PC-9 (cell line): ENCODE measurements at places on chromosomes 3 and 15.

DNA sequence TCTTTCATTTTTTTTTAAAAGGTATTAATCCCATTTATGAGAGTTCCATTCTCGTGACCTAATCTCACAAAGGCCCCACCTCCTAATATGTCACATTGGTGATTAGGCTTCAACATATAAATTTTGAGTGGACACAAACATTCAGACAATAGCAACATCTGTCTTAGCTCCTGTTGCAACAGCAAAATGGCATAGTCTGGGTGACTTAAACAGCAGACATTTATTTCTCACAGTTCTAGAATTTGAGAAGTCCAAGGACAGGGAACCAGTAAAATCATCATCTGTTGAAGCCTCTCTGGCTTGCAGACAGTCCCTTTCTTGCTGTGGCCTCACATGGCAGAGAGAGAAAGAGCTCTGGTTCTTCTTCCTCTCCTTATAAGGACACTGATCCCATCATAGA is 3.2 kb upstream of the PLSCR2 start:
- DNase-seq: no peak

DNA sequence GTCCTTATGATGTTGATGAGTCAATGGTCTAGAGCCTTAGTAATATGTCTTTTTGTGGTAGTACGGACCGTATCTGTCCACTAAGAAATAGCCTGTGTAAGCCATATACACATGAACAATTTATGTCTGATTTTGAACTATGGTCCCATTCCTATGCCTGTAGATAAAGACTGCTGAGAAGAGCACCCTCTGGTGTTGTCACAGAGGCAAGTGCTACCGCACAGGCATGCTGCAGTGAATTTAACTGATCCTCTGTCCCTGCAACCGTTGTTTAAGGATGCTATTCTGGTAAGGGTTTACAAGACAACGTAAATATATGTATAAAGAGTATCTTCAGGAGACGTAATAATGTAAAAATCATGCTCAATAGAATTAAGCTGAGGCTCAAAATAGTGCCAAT is 170.7 kb downstream of the UBE3A start:
- DNase-seq: no peak

DNA sequence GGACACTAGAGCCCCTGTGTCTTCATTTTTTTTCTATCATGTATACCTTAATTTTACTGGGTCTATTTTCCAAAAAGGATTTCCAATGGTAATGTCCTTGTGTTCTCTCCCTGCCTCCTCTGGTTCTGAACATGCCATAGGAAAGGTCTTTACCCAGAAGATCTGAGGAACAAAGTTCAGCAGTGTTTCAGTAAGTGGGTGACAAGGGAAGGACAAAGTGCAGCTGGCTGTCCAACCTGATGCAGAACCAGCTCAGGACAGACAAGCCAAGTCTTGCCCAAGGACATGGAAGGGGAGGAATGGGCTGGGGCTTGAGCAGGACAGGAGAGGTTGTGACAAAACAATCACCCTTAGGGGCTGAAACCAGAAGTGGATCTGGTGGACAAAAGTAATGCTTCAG is 61.2 kb upstream of the STRIT1 start:
- DNase-seq: no peak

- DNase-seq: no peak
Observed at GRCh38 chr15:43518197-43518761, 871 bp downstream of the MAP1A start.

- DNase-seq: no peak
Observed at GRCh38 chr3:152581951-152582350, 253.0 kb upstream of the P2RY1 start.

GRCh38 chr15:43241100-43241499 is 20.3 kb upstream of the EPB42 start:
- DNase-seq: no peak

DNA sequence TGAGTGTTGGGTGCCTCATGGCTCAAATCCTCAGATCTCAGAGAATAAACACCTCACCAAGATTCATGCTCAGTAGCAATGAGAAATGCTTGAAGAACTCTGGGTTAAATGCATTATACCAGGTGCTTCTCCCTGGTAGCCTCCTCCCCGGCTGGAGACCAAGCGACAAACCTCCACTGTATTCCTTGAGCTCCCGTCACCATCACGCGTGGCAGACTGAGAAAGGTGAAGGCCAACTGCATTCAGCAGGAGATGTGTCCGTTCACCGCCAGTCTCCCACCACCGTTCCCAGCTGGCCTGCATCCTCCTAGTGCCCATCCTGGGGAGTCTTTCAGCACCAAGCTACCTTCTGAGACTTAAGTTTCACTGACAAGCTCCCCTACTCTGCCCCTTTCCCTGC is 7.5 kb downstream of the CSTA start:
- no peak for DNase-seq

DNA sequence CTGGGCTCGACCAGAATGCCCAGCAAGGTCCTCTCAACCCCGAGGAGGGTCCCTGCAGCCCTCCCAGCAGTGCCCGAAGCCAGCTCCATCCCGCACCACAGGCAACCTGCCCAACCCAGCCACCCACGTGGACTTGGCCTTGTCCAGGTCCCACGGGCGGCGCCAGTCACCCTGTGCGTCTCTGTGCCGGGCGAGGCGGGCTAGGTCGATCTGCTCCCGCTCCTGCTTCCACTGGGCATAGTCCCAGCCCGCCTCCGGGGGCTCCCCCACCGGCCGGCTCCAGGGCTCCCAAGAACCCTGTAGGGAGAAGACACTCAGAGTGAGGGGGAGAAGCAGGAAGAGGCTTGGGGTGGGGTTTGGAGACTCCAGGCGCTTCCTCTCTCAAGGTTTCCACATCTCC is 3.1 kb downstream of the CCDC9B start:
- DNase-seq: no peak

- DNase-seq: peak; percentile 91
Observed at GRCh38 chr15:74870436-74871215, 2.5 kb downstream of the SCAMP2 start.

GRCh38 chr15:77503764-77504163 is 83.1 kb downstream of the HMG20A start:
- DNase-seq: no peak

GRCh38 chr3:168040607-168041208 is 55.0 kb downstream of the GOLIM4 start:
- no peak for DNase-seq

- no peak for DNase-seq
Observed at GRCh38 chr15:73264881-73265280, 103.9 kb downstream of the HCN4 start.

- no peak for DNase-seq
Observed at GRCh38 chr15:76336254-76337058, at the start of gene ISL2. TSS of gene ISL2 (plus strand) at chr15:76336773. CDS start at chr15:76336884, 111 bp downstream.

DNA sequence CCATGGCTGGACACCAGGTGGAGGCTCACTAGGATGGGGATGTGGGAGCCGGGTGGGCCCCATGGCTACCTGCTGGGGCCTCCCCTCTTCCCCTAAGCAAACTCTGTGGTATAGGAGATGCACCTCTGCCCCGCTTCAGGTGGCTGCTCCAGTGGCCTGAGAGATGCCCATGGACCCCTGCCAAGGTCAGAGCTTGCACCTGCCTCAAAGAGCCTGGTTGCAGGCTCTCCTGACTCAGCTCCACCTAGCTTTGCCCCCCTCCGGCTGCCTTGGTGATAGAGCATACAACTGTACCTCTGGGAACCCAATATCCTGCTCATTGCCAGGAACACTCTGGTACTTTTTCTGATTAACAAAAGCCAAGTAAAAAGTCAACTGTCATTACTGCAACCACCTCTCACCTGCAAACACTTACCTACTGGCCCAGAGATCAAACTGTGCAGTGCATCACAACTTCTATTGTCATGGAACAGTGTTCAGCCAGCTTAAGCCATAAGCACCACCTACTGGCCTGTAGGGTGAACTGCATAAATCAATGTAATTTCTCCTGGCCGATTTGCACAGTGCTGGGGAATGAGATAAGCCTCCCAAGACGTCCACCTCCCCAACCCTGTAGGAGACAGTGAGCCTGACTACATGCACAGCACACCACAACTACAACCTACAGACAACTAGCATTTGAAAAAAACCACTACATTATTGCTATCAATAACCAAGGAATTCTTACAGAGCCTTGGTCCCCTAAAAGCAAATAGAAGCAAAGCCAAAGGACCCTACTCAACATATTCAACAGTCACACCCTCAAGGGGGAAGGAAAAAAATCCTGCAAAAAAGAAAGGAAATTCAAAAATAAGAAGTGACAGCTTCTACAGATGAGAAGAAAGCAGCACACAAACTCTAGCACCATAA is 352.4 kb upstream of the ARHGEF26 start:
- DNase-seq: peak; percentile 38

DNA sequence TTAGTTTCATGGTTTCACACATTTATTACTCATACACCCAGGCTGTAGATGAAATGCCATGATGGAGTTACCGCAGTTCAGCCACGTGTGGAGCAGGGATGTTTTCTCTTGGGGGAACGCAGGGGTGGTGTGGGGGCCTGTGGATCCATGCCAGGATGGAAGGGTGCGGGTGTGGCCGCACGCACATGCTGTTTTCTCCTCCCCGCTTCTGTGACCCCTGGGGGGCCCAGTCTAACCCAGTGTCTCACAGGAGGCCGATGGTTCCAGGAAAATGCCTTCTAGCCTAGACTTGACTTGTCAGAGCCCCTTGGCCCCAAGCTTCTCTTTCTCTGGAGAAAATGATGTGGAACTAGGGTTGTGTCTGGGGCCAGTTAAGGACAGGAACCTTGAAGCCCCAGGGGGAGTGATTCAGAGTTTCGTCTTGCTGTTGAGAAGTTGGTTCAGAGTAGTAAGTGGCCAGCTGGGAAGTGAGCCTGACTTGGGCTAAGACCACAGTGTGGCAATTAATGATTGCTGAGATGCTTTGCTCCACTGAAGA is 240.4 kb upstream of the BHLHE40 start:
- DNase-seq: no peak

DNA sequence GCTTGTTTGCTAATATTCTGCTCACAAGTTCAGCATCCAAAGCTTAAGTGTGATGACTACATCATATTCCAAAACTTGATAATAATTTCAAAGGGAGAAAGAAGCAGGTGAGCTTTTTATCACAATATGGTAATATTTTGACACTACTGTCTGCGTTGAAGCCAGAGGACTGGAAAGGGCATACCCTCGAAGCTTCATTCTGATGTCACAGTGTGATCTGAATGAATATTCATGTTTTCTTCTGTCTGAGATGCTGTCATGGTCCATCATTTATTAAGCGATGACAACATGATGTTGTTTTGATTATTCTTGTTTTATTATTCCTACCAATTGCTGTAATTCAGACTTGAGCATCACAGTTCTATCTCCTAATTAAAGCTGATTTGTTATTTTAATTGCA is 625.4 kb downstream of the ZPLD1 start:
- DNase-seq: no peak

DNA sequence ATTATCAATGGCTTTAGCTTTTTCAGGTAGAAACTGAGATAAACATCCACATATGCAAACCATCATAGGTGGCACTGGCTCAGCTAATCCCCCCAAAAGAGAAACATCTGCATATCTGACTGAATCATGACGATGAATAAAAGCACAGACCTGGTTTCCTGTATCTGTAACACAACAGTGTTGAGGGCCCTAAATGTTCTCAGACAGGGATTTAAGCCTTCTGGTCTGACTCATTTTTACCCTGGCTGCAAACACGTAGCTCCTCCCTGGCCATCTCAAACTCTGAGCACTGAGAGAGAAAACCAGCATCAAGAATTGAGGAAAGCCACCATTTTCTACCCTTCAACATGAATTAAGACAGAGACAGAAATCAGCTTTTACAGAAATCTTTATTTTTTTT is 35.2 kb downstream of the GLB1 start:
- no peak for DNase-seq
